Pons (tissue), 1 donor: ENCODE measurements at places on chromosomes 3 and 15.

- no peak for DNase-seq
Observed at GRCh38 chr3:98978068-98978811, 76.7 kb upstream of the DCBLD2 start.

GRCh38 chr3:188084752-188085583, 69.0 kb upstream of the LPP start:
- no peak for DNase-seq

DNA sequence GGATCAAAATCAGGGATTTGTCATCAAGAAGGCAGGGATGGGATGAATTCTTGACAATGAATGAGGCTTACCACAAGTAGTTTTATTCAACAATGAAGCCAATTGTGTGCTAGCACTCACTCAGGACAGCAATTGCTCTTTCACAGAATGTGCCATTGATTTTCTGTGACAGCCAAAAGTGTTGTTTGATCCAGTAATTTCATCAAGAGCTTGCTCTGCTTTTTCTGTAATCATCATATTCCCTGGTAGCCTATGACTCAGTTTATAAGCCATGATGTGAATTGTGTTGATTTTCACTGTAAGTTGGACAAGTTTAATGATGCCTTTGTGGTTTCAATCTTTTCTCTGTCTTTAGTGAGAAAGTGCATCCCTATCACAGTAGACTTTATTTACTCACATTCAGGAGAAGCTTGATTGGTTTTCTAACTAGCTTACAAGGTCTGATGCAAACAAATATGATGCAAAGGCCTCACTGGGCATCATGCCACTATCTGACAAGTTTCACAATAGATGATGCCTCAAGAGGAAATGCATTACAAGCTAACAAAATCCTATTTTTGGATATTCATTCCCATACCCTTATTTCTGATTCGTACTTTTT, 13.6 kb upstream of the CSRNP1 start:
- peak; percentile 95 for DNase-seq

- DNase-seq = no peak
Observed at GRCh38 chr3:54781728-54782127, 146.1 kb downstream of the LRTM1 start.

DNA sequence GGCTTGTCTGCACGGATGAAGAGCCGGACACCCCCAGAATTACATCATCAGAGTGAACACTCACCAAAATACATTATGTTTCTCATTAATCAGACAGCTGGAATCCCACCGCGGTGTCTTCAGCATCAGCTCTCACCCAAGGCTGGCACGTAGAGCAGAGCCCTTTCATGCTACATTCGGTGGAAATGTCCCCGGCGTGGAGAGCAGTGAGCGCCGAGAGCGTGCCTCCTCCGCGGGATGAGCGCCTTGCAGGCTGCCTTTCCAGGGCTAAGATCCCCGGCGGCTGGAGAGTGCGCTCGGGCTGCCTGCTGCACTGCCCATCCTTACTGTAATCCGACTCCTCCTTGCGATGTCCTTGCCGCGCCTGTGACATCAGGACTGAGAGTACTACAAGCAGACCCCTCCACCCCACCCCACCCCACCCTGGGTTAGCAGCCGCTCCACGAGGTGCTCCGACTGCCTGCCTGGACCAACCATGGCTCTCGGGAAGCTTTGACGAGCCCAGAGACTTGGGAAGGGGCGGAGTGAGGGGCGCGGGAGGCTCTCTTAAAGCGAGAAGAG, at the start of gene ZNF385D:
Gene ZNF385D (minus strand): TSS at position 380 of the 561 bp plus-strand sequence. CDS start 294 bp downstream, at position 86.
- DNase-seq = no peak

DNA sequence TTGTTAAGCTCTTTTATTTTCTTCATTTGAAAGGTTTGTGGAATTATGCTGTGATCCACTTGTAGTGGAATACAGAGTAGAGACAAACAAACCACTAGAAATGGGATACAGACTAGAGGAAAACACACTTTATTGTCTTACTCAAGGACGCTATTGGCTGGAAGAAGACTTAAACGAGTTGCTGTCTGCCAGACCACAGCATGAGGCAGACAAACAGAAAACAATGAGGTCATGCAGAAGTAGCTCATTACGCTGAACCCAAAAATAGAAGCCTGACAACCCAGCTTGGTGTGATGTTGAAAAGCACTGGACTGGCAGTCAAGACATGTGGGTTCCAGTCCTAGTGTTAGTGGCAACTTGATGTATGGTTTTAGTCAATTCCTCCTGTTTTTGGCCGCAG, 62.4 kb upstream of the P3H2 start:
- DNase-seq = peak; percentile 37

DNA sequence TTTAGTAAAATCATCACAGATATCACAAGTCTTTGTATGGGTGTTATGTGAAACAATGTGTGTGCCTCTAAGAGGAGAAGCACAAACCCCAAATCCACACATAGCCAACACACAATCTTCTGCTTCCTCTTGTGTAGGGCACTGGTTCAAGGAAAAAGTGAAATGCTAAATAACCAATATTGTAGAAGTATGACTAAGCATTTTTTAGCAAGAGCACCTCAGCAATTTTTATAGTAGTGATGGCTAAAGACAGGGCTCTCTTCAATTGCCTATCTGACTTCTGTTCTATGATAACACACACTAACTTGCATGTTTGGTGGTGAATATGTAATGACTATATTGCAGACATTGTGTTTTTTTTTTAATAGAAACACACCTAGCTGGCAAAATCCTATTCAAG, 997.9 kb upstream of the ALCAM start:
- DNase-seq = no peak

DNA sequence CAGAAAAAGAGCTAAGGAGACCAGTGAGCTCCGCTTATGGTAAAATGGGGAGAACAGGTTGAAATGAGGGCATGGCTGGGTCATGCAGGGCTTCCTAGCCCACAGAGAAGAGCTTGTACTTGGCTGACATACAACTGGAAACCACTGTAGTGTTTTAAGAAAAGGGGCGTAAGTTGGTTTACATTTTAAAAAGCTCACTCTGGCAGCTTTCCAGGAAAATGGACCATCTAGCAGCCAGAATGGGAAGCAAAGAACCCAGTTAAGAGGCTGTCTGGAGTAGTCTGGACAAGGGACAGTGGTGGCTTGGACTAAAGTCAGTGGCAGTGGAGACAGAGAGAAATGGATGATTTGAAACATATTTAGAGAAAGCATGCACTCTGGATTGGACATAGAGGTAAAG, 1.9 kb downstream of the MORC1 start:
- DNase-seq = no peak

DNA sequence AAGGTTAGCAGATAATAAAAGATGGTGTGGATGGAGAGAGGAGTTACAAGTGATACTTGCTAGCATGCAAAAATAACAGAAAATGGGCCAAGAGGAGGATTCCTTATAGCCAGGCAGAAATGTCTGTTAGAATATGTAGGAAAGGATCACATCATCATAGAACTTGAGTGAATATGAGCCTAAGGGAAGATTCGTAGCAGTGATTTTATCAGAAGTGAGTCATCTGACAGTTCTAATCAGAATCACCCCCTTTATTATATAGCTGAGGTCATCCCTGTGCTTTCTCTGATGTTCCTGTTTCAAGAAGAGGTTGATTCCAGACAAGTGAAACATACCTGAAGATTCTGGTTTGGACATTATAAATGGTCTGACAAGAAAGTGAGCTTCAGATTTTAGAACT, 22.9 kb downstream of the EXOG start:
- DNase-seq = no peak

DNA sequence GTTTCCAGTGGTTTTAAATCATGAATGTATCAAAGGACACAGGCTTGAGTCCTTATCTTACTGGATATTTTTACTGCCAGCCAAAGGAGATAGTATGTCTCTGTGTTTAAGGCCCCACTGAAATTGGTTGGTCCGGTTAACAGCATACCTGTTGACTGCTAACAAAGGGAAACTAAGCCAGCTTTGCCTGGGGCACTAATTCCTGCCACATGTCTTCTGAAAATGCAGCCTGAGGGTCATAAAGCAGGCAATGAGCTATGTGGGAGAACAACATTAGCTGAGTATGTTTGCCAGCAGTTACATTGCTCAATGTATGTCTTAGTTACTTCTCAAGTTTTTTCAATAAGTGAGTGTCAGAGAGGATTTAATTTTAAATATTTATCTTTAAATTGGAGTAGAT, 12.4 kb downstream of the PLS1 start:
- no peak for DNase-seq

- no peak for DNase-seq
Observed at GRCh38 chr3:25572919-25573385, 91.8 kb downstream of the TOP2B start.

- no peak for DNase-seq
Observed at GRCh38 chr15:56272454-56272853, 28.8 kb upstream of the RFX7 start.

DNA sequence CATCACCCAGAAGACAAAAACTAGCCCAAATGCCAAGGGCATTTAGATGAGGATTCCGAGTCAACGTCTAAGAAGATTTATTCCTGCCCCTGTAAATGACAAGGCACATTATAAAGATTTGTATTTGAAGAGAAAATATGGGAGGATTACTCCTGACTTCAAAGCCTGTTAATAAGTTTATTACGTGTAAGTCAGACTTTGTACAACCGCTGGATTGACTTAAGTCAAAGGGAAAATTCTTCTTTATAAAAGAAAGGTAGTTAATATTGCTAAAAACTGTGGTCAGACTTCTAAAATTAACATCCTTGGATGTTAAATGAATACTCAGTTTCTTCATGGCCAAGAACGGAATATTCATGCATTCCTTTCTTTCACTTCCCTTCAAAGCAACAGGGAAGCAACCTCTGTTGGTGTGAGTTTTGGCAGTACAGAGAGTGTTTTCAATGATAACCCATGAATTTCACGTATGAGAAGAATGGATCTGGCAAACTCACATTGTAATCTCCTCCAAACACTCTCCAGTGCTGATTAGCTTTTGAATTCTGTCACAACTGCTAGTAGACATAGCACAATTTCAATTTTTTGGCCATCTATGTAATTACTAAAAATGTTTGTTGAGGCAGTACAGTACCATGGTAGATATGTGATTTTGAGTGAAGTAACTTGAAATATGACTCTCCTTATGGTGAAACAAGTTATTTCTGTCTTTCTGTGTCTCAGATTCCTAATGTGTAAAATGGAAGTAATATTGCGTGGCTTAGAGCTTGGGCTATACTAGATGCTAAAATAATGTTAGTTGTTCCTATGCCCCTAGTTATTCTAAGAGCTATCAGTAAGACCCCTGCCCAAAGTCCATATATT, 62.0 kb downstream of the PLD1 start:
- DNase-seq = no peak

- DNase-seq = no peak
Observed at GRCh38 chr3:1495466-1495865, 402.6 kb downstream of the CNTN6 start.

DNA sequence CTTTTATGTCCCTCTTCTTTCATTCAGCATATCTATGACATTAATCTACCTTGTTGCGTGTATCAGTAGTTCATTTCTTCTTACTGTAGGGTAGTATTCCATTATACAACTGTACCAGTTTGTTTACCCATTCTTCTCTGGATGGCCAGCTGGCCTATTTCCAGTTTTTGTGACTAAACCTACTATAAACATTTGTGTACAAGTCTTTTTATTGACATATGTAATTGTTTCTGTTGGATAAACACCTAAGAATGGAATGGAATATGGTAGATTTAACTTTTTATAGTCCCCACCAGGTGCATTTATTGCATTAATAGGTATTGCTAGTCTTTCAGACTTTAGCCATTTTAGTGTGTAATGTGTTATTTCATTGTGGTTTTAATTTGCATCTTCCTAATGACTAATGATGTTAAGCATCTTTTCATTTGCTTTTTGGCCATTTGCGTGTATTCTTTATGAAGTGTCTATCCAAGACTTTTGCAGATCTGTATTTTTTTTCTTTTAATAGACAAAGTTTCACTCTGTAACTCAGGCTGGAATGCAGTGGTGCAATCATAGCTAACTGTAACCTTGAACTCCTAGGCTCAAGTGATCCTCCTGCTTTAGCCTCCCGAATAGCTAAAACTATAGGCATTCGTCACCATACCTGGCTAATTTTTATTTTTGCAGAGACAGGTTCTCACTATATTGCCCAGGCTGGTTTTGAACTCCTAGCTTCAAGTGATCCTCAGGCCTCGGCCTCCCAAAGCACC, 41.9 kb upstream of the XRN1 start:
- DNase-seq = no peak
